ENCODE measurements at places on chromosomes 2 and 18.

DNA sequence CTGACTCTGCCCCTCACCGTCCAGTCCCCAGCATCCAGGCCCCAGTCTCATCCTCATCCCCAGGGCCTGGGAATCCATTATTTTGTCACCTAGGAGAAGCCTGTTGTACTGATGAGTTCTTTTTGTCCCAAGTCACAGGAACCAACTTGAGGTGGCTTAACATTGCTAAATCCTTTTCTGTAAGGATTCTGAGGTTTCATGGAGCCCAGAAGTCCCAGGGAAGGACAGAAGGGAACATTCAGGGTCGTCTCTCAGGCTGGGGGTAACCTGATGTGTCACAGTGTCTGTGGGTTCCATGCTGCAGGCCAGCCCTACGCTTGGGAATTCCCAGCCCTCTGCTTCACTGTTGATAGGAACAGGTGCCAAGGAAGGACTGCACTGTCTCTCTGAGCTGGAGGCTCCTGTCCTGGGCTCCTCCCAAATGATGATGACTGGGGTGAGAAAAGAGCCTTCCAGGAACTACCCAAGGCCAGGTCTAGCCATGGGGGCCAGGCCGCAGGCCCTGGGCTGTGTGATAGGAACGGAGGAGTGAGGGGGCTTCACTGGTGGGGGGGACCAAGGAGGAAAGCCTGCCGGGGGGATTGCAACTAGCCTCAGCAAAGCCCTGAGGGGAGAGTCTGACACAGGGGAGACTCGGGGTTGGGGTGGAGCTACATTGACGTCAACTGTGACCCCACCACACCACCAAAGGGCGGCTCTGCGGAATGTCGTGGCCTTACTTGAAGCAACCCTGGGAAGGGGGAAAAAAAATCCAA is 145.7 kb downstream of the SMAD7 start:
- no peak for DNase-seq

- DNase-seq = no peak
Observed at GRCh38 chr2:208570851-208571763, 164.5 kb downstream of the PTH2R start.

GRCh38 chr18:475202-476031 is 25.1 kb downstream of the COLEC12 start:
- no peak for DNase-seq

DNA sequence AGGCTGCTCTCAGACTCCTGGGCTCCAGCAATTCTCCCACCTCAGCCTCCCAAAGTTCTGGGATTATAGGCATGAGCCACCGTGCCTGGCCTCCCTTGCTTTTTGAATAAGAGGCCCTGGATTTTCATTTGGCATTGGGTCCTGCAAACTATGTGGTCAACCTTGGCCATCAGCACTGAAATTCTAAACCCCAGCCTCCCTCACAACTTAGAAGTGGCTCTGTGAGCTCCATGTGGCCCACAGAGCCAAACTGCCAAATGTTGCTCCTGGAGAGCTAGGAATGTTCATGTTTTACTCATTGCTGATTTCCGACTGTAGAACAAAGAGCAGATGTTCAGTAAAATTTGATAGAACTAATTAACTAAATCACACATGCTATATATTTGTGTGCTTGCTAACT is 210.6 kb upstream of the AGAP1 start:
- DNase-seq = no peak

- no peak for DNase-seq
Observed at GRCh38 chr2:155256803-155257202, 558.3 kb downstream of the KCNJ3 start.

DNA sequence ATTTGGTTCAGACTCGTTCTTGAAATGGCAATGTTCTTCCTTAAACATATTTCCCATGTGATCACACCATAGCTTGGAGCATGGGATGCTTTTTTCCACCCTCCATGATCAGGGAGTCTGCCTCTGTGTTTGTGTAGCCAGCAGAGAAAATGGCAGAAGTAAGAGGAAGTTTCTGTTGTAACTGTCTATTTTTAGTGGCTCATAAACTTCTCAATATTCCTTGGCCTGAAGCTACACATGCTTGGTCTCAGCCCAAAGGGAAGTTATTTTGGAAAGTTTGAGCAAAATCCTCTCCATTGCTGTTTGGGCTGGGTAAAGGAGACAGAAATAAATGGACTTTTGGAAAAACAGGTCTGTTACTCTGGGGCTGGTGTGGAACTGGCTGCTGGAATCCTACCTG is 33.4 kb upstream of the ITGA6 start:
- DNase-seq = no peak

GRCh38 chr2:226916669-226917068 is 80.8 kb downstream of the RHBDD1 start:
- DNase-seq = no peak

DNA sequence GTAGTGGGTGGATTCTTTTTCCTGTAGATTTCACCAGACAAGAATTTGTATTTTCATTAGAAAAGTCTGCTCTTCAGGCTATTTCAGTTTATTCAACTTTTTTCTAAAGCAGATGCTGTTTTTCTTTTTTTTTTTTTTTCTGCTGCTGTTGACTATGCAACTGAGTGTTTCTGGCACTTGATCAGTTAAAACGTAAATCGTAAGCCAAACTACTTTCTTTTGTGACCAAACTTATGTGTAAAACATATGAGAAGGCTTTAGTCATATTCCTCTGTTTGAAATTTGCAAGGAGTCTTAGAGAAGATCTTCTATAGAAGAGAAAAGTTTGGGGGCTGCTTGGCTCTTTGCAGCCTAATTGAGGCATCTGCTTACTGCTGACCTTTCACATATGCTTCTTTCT is 170.1 kb downstream of the PARD3B start:
- no peak for DNase-seq

Measured in activated CD4-positive, alpha-beta T cell treated with anti-CD3 and anti-CD28 coated beads, Interleukin-2, amount 10 ng/mL, durations not matched to agents 7 days and 5 days (primary cell).